ENCODE measurements at places on chromosomes 2 and 18. TPM values are rescaled to one million over a fixed set of nuclear protein-coding genes. Genes with fewer than 3 reads are reported as not detected.

CYP26B1 gene
- 2.8 TPM for total RNA-seq

CNGA3 gene
- not detected for total RNA-seq

FTCDNL1 gene
- 2.3 TPM for total RNA-seq

PLCL1 gene
- total RNA-seq: under 0.01 TPM

SLC4A3 gene
- 6.9 TPM for total RNA-seq

SRD5A2 gene
- 0.07 TPM for total RNA-seq

FRZB gene
- total RNA-seq: under 0.01 TPM

DYTN gene
- not detected for total RNA-seq

Data from nasal cavity respiratory epithelium epithelial cell of viscerocranial mucosa (primary cell).